ENCODE measurements at places on chromosomes 1 and 21. TPM values are rescaled to one million over a fixed set of nuclear protein-coding genes. Genes with fewer than 3 reads are reported as not detected.

The OR14C36 gene
- total RNA-seq = not detected

The TMEM200B gene
- total RNA-seq = 6.9 TPM

GRCh38 chr21:33478182-33478581, 1.6 kb downstream of the TMEM50B start:
- no peak for DNase-seq

- no peak for DNase-seq
Observed at GRCh38 chr1:48882020-48882419, 105.3 kb upstream of the BEND5 start.

DNA sequence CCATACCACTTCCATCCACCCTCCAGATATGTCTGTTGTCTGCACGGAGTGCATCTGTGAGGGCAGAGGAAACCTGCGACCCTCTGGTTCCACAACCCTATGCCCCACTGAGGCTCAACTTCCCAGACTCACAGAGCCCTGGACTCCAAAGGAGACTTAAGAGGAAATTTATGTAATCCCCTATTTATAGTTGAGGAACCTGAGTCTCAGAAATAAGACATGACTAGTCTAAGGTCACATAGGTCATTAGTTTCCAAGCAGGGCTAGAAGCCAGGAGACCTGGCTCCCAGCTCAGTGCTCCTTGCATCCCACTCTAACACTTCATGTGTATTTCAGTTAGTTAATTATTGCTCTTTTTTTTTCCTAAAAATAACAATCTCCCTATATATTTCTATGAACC, 15.7 kb upstream of the LEMD1 start:
- DNase-seq = no peak

Data from epithelial cell of proximal tubule (primary cell).